ENCODE measurements at places on chromosomes 11 and 22. TPM values are rescaled to one million over a fixed set of nuclear protein-coding genes. Genes with fewer than 3 reads are reported as not detected.

The KRTAP5-1 gene
- not detected for total RNA-seq

The KDELR3 gene
- total RNA-seq, result 67.5 TPM

The NTM gene
- 45.8 TPM for total RNA-seq

The DBX1 gene
- total RNA-seq, result not detected

The ARVCF gene
- 5.9 TPM for total RNA-seq

The PTGDR2 gene
- not detected for total RNA-seq

The ARHGAP8 gene
- total RNA-seq, result 9.0 TPM
